ENCODE measurements at places on chromosomes 13 and 19.

GRCh38 chr13:79997244-79997643 is 343.7 kb downstream of the SPRY2 start:
- DNase-seq, result no peak

DNA sequence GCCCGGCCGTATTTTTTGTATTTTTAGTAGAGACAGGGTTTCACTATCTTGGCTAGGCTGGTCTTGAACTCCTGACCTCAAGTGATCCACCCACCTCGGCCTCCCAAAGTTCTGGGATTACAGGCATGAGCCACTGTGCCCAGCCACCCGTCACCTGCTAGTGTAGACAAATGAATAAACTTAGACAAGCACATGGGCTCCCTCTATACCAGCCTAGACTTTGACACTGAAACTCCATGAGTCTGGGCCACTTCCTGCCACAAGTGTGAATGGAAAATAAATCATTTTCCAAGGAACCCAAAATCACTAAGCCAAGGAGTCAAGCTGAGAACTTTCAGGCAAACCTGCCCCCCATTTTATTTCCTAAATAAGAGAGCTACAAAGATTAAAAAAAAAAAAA is 27.0 kb upstream of the TPT1 start:
- no peak for DNase-seq

DNA sequence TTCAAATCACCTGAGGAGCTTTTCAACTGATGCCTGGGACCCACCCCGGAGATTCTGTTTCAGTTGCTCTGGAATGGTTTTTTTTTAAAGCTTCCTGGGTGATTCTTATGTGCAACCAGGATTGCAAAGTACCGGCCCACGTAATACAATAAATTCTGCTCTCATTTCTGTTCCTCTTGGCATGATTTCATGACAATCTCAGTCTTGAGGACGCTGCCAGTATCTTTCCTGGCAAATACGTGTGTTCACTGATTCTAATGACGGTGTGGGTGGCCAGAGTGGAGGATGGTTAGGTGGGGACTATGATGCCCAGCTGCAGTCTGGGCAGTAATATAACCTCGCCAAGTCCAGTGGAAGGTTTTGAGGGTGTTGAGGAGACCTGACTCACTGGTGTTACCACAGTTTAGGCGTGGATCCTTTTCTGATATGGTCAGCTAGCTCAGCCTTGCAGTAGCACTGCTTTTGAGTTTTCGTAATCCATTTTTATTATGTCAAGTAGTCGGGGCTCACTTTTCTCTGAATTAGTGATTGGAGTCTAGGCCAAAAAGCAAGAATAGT is 49.4 kb downstream of the FAM124A start:
- DNase-seq, result no peak

GRCh38 chr13:51763486-51763885 is 40.5 kb downstream of the DHRS12 start:
- no peak for DNase-seq

- DNase-seq, result no peak
These were observed 451.3 kb downstream of the LIG4 start for GRCh38 chr13:107764046-107764445.

DNA sequence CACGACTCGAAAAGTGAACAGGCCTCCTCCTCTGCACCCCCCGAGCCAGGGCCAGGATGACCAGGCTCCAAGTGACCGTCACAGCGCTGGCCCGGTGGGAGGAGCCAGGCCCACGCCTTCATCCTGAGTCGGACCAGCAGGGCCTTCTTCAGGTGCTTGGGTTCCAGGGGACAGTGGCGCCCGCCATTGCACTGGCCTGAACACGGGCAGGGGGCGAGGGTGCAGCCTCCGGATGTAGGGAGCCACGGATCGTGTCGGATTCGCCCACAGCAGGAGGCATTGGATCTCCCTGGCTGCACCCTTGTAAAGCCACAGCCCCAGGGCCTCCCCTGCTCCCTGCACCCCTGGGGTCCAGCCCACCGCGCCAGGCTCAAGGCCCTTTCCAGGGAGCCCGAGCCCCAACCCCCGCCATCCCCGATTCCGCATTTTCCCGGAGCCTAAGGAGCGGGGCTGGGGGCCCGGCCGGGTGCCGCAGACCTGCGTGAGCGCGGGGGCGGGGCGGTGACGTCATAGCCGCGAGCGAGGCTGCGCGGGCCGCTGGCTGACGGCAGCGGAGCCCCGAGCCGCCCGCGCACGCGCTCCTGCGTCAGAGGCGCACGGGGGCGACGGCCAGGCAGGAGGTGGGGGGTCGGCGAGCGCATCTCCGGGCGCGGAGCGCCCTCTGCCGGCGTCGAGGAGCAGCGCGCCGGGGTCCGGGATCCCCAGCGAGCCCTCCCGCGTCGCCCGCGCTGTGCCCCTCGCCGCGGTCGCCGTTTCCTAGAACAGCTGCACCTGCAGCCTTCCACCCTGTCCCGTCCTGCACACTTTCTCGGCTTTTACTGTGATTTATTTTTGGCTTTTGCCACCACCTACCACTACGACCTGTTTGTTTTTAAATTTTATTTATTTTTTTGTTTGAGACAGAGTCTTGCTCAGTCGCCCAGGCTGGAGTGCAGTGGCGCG is 1.5 kb upstream of the ATP5F1D start:
- peak; percentile 86 for DNase-seq

- no peak for DNase-seq
These were observed 2.2 kb downstream of the PNMA8B start for GRCh38 chr19:46493236-46494145.

- DNase-seq, result no peak
These were observed 1403.5 kb downstream of the PCDH9 start for GRCh38 chr13:65826657-65827056.

GRCh38 chr19:17996826-17997316 is 11.1 kb upstream of the ARRDC2 start:
- peak; percentile 76 for DNase-seq
